CD8-positive, alpha-beta T cell (primary cell): ENCODE measurements at places on chromosomes 3 and 15.
A peak's percentile ranks its signal among the peaks of the same experiment; 100 is the strongest.

- no peak for DNase-seq
Observed at GRCh38 chr3:80391573-80391972, 623.8 kb upstream of the ROBO1 start.

DNA sequence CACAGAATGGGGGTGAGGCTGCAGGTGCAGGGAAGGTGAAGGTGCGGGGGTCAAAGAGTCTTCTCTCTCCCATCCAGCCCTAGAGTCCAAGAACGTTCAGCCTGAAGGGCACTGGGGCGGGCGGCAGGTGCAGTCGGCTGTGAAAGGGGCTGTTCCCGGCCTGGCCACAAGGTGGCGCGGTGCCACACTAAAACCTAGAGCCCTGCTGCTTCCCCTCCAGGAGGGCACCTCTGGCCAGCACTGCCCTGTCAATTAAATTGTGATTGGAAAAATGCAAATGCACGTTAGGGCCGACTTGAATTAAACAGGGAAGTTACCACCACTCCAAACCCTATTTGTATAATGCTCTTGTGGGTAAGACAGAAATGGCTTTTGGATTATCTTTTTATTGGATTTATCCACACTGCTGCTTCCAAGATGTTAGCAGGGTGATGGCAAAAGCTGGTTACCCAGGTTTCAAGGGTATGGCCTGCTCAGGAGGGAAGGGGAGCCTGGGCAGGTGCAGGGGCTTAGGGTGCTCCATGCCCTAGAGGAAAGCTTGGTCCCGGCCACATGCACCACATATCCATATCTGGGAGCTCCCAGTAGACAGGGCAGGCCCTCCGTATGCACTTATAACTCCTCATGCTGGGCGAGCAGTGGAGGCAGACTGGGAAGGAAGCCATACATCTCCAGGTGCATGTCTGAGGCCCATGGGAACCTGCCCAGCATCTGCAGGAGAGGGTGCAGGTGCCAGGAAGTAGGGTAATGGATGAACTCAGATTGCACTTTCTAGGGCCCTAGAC is 119.8 kb downstream of the ADCY5 start:
- peak; percentile 57 for DNase-seq

GRCh38 chr3:151008699-151009098 is 36.2 kb upstream of the CLRN1 start:
- no peak for DNase-seq

- DNase-seq, result no peak
Observed at GRCh38 chr3:177364236-177364635, 167.0 kb upstream of the TBL1XR1 start.

- DNase-seq, result no peak
Observed at GRCh38 chr3:94121161-94121560, 58.3 kb downstream of the NSUN3 start.

DNA sequence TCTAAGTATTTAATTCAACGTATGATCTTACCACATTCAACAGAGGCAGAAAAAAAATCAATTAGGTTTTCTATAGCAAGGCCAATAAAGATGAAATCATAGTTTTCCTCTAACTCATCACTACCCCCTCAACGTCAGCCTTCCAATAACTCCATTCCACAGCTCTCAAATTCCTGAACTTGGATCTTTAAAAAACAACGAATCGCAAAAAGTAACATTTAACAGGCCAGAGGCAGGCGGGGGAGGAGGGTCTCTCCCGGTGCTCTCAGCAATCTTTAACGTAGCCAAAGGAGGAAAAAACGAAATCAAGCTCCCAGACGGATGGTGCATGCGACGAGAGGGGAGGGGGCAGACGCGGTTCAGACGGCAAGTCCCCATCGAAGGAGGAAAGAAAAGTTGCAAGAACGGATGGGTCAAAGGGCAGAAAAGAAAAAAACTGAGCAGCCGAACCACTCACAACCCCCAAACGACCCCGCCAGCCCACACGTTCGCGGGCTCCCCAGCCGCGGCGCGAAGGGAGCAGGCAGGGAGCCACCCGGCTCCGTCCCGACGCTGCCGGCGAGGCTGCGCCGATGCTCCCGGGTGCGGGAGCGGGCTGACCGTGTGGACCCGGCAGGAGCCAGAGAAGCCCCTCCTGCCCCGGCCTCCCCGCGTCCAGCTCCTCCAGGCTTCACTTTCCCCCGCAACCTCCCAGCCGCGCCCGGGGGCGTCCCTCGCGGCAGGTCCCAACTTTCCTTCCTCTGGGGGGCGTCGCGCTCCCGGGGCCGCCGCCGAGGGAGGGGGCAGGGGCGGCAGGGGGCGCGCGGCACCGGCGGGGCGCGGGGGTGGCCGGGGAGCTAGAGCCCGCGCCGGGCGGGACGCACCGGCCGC is 703 bp downstream of the PEAK1 start:
- DNase-seq, result no peak

DNA sequence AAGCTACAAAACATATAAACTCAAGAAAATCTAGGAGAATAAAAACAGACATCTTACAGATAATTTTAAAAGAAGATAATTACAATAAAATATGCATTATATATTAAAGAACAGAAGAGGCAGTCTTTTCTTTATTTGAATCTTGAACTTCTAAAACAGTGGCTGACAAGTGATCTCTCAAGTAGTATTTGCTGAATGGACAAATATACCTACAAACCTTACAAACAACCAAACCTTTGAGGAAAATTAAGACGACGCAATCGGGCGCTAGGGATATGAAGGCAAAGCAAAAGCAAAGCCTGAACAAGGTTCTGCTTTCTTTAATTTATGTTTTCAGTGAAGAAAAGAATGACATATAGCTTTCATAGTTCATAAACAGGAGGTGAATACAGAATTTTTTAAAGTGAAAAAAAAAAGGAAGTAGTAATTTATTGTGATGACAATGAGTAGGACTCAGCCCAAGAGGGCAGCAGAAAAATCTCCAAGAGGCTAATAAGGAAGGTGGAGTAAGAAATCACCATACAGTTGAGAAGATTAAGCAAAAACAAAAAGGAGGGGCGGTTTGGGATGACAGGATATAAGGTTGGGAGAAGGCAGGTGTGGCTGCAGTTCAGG is 347.8 kb downstream of the TBC1D5 start:
- no peak for DNase-seq

GRCh38 chr15:100466073-100466472 is 62.7 kb downstream of the CERS3 start:
- DNase-seq, result no peak

DNA sequence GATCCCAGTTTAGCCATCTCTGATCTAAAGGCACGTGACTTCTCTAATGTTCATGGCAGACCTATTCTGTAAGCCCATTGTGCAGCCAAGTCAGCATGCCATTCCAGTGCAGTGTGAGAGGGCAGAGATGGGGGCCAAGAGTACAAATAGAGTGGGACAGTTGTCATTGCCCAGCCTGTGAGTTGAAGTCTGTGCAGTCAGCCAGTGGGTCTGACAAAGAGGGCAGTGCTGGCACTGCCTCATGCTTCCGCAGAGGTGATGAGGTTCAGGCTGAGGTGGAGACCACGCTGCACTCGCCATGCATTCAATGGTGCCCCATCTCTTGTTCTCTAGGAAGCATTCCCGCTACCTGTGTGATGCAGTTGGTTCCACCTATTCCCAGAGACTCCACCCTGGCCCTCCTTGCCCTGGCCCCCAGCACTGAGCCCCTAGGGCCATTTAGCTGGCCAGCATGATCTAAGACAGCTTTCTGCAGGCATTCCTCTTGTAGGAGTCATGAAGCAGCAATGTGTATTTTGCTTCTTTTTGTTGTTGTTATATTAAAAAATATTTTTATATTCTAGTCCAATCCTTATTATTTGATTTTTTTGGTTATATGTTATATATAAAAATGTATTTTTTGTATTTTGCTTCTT is 3.7 kb downstream of the MRAS start:
- no peak for DNase-seq

GRCh38 chr15:66120422-66120821 is 133.1 kb downstream of the MEGF11 start:
- DNase-seq, result no peak
